LHCN-M2 (cell line): ENCODE measurements at places on chromosomes 12 and 14.

DNA sequence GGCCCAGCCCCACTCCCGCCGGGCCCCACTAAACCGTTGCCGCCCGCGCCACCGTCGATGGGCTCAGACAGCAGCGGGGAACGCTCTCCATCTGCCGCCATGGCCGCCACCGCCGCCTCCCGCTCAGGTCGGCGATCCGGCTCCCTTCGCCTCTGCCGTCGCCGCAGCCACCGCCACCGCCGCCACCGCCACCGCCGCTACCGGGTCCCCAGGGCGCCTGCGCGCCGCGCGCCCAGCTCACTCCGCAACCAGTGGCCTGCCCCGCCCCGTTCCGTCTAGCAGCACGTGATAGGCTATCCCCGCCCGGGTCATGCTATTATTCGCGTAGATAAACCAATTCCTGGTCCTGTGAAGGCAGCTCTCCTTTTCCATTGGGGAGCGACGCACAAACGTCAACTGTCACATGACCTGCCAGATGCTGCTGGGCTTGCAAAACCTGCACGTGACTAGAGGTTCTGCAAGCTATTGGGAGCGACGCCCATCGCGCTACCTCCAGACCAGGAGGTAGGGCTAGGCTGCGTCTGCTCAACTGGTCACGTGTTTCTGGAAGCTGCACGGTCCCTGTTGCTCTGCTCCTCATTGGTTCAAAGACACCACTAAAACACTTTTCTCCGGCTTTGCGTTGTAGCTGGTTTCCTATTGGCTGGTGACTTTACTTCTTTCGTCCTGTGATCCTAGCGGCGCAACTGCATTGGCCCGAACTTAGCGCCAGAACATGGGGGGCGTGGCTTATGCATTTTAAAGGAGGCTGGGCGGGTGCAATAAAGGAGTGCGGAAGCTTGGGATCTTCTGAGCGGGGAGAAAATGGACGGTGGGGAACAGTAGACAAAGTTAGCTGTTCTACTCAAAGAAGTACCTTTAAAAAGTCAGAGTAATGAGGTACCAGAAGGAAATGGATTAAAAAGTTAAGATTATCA is at the start of gene PIP4P1:
TSS of gene PIP4P1 (minus strand) at position 210 of the 917 bp plus-strand sequence. CDS start at position 101, 109 bp downstream.
- peak; percentile 100 for DNase-seq

DNA sequence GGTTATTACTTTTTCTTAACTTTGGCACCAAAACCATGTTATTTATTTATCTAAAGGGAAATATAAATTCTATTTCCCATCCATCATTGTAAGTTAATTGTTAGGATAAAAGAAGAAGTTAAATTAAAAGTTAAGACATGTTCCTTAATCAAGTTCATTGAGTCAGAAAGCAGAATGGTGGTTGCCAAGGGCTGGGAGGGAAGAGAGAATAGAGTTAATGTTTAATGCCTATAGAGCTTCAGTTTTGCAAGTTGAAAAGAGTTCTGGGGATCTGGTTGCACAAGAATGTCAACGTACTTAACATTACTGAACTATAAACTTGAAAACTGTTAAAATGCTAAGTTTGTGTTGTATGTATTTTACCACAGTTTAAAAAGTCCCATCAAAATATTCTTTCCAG is 63.2 kb upstream of the NR2C1 start:
- DNase-seq, result no peak

DNA sequence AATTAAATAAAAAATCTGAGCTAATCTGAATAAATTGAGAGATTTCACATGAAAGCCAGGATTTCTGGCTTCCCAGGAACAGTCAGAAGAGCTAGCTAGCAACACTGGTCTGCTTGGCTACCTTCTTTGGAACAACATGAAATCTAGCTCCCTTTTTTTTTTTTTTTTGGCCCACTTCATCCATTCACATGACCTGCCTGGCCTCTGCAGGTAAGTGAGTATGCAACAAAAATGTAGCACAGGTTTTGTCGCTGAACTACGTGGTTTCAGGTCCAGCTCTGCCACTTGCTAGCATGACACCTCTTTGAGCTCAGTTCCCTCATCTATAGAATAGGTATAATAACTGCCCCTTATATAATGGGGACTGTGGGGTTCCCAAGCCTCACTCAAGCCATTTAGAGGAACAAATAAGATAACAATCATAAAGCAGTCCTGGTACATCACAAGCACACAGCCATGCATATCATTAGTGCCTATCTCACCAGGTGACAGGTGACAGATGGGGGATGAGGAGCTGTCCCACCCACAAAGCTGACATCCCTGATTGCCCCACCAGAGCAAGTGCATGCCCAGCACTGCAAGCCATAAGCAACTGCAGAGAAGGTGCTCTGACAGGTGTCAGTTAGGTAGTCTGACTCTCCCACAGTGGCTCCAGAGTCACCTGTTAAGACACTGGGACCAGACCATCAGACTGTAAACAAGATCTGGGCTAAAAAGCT is 25.6 kb downstream of the PXN start:
- no peak for DNase-seq

GRCh38 chr14:33516898-33517436 is 433.9 kb downstream of the EGLN3 start:
- no peak for DNase-seq

- DNase-seq, result peak; percentile 12
Measured at GRCh38 chr12:116303929-116304328, 26.4 kb upstream of the MED13L start.
